ENCODE measurements at places on chromosomes 6 and 20. TPM values are rescaled to one million over a fixed set of nuclear protein-coding genes. Genes with fewer than 3 reads are reported as not detected.

DNA sequence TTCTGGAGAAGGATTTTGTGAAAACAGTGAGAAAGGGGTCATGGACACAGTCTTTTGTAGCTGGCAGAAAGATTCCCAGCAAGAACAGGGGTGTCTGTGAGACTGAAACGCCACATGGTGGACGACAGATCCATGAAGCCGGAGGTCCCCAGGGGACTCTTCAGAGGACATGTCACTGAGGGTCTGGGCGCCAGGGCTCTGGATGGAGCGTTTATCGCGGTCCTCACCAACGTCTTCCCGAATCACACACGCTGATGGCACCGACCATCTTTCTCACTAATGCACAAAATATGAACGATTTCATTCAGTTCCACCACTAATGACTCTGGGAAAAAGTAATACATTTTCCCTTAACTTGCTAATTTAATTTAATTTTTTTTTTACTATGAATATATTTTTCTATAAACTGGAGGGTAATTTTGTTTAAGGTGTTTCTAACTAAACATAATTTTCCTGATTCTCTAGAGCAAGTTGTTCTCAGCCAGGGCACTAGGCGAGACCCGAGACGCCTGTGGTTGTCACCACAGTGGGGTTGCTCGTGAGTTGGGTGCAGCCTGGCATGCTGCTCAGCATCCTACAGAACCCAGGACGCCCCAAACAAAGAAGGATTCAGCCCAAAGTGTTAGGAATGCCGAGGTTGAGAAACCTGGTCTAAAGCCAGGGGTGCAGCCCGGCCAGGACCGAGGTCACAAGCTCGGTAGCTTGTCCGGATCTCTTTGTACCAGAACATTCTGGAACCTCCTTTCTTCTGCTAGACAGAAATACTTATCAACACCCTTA lies 306.2 kb downstream of the TAF4 start:
- DNase-seq = no peak

- DNase-seq = no peak
Measured at GRCh38 chr20:44894959-44895358, 9.5 kb downstream of the YWHAB start.

GRCh38 chr20:63163596-63164483 lies 52.1 kb downstream of the YTHDF1 start:
- no peak for DNase-seq

- no peak for DNase-seq
Measured at GRCh38 chr6:56096541-56096940, 150.8 kb downstream of the COL21A1 start.

GRCh38 chr6:105681061-105681460 lies 278.2 kb upstream of the PREP start:
- DNase-seq = no peak

DNA sequence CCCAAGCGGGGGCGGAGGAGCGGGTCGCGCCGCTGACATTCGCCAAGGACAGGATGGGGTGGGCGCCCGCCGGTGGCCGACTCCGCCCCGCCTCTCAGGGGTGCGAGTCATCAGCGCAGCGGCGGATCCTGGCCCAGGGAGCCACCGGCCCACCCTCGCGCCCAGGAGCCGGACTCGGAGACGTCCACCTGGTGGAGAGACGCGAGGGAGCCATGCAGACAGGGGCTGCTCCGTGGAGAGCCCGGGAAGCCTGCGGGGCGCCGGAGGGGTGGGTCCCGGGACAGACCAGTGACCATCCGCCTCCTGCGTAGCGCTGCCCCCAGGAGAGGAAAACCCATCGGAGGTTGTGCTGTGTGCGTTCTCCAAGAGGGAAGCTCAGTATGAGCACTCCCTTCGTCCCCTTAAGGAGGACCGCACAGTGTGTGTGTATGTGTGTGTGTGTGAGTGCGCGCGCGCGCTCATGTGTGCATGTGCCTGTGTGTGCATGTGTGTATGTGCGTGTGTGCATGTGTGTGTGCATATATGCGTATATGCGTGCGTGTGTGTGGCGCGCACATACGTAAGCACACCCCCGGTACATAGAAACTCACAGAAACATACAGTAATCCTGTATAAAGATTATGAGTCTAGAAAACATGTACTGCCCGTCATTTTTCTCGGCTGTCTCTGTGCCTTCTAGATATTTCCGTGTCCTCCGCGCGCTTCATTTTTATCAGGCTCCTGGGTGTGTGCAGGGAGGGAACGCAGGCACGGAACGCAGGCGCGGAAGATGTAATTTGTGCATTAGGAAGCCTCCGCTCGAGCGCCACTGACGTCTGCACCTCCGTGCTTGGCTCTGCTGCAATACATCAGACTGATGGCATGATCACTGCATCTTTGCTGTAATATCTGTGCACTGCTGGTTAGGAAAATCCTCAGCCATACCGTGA lies 158.9 kb downstream of the TBXT start:
- DNase-seq = no peak

GRCh38 chr6:125791151-125791819 lies 525 bp downstream of the NCOA7 start:
- peak; percentile 55 for DNase-seq

TMEM244 gene
- not detected for total RNA-seq

NOL4L gene
- total RNA-seq = 55.1 TPM

IL17A gene
- not detected for total RNA-seq

FNDC1 gene
- 6.6 TPM for total RNA-seq

RWDD2A gene
- total RNA-seq = 2.5 TPM

Measured in mucosa of descending colon (tissue), 3 donors.